ENCODE measurements at places on chromosomes 3 and 15.

- no peak for DNase-seq
Observed at GRCh38 chr3:197908957-197909701, 40.9 kb upstream of the RPL35A start.

GRCh38 chr3:28292622-28293021, 51.2 kb downstream of the CMC1 start:
- DNase-seq: no peak

DNA sequence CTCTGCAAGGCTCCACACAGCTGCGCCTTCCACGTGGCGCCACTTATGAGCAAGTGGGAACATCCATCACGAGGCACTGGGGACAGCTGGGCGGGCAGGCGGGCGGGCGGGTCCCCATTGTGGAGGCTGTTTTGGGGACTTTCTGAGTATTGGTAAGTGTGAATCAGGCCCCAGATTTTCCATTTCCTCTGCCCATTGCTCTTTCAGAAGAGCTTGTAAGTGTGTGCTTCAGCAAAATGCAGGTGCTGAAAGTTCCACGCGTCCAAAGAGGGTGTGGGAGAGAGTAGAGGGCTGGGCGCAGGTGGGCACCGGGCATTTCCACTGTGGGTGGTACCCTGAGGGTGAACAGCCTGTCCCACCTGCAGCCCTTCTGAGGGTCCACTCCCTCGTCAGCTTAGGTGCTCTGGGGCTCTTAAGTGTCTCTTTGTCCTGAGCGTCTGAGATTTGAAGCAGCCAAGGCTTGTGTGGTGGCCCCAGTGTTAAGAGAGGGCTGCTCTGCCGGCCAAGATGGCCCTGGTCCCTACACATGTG, 177.1 kb downstream of the RPLP1 start:
- DNase-seq: no peak

- DNase-seq: no peak
Observed at GRCh38 chr15:50315814-50316630, 39.0 kb downstream of the GABPB1 start.

DNA sequence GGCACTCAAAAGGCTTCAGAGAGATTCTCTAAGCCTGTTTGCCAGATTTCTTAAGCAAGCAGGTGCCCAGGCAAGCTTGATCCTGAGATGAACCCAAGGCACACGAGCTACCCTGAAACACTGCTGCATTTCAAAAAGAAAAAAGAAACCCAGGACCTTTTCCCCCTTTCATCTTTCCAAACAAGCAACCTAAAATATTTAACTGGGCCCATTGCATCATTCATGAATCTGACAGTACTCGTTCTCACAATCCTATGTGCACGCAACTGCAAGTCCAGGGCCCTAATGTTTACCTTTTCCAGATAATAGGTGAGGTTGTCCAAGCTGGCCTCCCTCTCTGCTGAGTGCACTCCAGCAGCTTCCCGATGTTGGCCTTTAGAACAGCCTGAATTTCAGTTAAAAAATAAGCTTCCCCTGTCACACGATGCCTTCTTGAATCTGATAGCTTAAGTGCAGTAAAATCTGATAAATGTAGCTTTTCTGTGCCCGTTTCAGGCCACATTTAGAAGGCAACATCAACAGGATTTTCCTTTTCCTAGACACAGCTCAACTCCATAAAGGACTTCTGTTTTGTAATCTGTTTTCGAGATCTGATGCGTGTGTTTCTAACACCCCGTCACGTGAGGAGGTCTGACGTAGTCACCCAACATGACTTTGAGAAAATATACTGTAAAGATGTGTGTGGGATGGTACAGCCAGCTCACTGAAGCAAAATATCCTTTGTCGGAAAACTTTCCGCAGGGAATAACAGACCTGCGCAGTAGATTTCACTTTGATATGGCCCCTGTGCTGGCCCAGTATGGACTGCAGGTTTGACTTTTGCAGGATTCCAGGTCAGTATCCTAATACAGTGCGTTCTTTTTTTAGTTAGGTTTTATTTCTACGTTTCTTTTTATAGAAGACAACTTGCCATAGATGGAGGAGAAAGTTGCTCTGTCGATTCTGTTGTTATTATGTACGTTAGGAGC, 55.1 kb upstream of the RASA2 start:
- peak; percentile 21 for DNase-seq

- DNase-seq: no peak
Observed at GRCh38 chr3:198070871-198071270, 110.9 kb downstream of the LMLN start.

- no peak for DNase-seq
Observed at GRCh38 chr3:100454677-100455076, 37.7 kb upstream of the TMEM45A start.

Measured in NCI-H774 (cell line).